CD4-positive, alpha-beta memory T cell (primary cell): ENCODE measurements at places on chromosomes 13 and 19. TPM values are rescaled to one million over a fixed set of nuclear protein-coding genes. Genes with fewer than 3 reads are reported as not detected.

DNA sequence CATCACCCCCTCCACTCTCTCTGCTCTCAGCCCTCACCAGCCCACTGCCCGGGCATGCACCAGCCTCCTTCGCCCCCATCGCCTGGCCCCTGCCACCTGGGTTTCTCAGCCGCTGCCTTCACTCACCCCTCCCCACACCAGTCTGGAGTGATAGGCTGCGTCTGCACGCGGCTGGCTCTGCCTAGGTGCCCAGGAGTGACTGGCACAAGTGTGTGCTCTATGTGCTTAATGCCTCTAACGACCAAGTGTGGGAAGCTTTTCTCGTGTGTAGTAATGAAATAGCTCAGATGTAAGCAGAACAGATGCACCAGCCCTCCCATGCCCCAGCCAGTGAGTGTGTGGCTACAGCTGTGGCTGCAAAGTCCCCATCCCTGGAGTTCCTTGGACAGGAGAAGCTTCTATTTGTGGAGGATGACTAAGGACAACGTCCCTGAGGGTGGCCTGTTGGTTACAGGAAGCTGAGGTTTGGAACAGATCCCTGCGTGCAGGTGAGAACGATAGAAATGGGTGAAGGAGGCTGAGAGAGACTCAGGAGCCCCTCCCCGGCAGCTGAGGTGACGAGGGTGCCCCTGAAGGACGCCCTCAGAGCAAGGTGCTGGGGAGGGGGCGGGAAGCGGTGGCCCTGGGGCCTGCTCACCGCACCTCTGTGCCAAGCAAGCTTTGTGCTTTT, 35.6 kb downstream of the ATP11A start:
- DNase-seq: peak; percentile 4

The C5AR1 gene
- total RNA-seq: 4.1 TPM

The VSTM2B gene
- total RNA-seq: not detected

DNA sequence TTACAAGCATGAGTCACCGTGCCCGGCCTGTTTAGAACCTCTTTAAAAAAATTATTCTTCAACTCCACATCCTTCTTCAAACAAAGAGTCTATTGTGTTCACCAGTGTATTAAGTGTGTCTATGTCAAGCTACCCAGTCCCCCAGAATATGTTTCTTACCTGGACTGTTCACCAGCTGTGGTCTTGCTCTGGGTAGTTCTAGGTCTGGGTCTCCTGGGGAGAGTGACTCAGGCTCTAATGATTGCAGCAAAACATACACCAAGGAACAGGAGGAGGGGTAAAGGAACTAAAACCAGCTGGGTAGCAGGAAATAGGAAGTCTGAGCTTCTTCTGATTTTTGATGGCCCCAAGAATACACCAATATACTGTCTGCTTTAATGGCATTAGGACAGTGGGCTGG, at the start of gene FPR1:
FPR1 (minus strand) TSS at position 224 of the 400 bp plus-strand sequence. CDS start 4,884 bp downstream, outside the sequence.
- DNase-seq: no peak

GRCh38 chr13:107091861-107092260, 523.9 kb upstream of the ARGLU1 start:
- no peak for DNase-seq

- no peak for DNase-seq
Measured at GRCh38 chr13:47934371-47934770, 66.7 kb downstream of the SUCLA2 start.

GRCh38 chr13:45353895-45354294, 12.9 kb upstream of the TPT1 start:
- DNase-seq: no peak

DNA sequence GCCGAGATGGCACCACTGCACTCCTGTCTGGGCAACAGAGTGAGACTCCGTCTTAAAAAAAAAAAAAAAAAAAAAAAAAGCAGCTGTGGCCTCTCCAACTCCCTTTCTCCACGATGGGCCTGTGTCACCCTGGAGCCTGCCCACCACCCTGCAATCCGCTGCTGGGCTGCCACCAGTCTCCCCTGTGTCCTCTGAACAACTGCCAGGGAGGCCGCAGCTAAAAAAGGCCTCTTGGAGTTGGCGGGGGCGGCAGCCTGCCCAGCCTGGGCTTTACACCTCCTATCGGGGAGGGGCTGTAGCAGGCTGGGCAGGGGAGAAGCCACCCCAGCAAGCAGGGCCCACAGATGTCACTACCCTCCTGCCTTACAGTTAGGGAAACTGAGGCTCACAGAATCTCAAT, 3.5 kb downstream of the CDC37 start:
- no peak for DNase-seq

The ZGLP1 gene
- total RNA-seq: 7.1 TPM

- DNase-seq: no peak
Measured at GRCh38 chr19:42165146-42165545, 32.9 kb upstream of the POU2F2 start.

DNA sequence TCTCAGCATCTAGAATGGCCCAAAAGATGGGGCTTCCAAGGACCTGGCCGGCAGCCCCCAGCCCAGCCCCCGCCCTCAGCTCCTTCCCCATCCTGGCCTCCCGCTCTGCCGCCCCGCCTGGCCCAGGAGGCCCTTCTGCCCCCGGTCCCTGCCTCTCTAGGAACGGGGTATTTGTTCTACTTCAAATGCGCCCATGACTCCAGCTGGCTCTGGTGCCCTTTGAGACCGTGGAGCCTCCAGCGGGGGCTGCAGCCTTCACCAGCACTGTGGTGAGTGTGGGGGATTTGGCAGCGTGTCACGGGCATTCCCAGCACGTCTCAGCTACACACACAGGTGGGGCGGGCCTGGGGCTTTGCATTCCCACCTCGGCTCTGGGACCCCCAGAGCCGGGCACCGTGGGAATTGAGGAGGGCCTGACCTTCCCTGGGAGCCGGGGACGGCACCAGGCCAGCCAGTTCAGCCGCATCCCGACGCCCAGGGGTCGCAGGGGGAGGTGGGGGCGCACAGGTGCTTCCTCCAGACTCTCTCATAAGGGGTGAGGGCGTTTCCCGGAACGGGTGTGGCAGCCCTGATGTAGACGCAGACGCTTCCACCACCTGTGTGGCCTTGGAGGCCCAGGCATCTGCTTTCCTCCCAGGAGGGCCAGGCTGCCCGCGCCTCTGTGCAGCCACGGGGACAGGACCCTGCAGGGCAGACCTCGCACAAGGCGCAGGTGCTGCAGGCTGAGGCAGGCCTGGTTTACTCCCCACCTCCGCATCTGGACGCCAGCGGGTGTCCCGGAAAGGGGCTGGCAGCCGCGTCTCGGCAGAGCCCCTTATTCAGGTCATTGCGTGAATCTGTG, 947 bp downstream of the ATP4B start:
- no peak for DNase-seq

GRCh38 chr19:50854636-50855410, at the start of gene KLK3:
KLK3 (plus strand) TSS chr19:50854915; CDS start chr19:50854956, 41 bp downstream.
- no peak for DNase-seq

DNA sequence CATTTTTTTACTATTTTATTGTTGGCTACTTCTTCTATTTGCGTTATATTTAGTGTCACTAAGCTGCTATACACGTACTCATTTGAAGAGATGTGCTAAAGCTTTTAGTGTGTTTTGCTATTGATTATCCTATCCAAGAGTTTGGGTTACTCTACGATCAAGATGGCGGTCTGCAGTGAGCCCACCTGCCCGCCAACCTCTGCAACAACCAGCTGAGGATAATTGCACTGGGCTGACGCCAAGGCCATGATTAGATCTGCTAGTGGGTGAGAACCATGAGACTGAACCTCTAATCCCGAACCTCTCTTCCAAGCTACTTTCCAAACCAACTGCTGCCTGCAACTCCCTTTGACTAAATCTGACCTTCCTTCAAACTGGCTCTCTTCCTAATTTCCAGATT, 1.8 kb downstream of the CPB2 start:
- no peak for DNase-seq

The CYP2A7 gene
- not detected for total RNA-seq

The TBC1D4 gene
- total RNA-seq: 63.5 TPM

DNA sequence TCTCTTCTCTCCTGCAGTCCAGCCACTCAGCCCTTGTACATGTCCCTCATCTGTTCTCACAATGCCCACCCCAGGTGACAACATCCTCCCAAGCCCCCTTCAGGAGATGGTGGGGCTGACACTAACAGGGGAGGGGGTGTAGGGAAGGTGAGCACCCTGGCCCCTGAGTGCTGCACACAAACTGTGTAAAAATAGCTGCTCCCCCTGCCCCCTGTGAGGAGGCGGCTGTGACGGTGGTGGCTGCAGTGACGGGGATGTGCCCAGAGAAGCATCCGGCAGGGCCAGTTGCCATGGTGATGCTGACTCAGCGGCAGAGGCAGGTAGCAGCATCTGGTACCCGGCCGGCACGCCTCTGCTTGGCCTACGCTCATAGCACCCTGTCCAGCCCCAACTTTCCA, 13.0 kb upstream of the JUND start:
- DNase-seq: peak; percentile 90

The ZNF568 gene
- 20.3 TPM for total RNA-seq

DNA sequence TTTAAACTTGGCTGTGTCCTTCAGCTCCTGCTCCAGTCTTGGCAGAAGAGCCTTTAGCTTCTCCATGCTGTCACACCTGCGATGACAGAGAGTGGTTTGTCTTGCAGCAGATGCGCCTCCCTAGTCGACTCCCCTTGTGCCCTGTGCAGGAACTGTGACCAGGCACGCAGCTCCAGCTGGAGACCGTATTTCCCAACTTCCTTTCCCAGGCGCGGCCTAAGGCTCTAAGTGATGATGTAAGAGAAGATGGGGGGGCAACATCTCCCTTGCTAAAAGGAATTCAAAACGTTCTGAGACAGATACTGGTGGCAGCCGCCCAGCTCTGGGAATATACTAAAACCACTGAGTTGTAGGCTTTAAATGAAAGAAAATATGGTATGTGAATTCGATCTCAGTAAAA, 16.3 kb downstream of the DCUN1D2 start:
- DNase-seq: no peak

The ACER1 gene
- total RNA-seq: 1.3 TPM

DNA sequence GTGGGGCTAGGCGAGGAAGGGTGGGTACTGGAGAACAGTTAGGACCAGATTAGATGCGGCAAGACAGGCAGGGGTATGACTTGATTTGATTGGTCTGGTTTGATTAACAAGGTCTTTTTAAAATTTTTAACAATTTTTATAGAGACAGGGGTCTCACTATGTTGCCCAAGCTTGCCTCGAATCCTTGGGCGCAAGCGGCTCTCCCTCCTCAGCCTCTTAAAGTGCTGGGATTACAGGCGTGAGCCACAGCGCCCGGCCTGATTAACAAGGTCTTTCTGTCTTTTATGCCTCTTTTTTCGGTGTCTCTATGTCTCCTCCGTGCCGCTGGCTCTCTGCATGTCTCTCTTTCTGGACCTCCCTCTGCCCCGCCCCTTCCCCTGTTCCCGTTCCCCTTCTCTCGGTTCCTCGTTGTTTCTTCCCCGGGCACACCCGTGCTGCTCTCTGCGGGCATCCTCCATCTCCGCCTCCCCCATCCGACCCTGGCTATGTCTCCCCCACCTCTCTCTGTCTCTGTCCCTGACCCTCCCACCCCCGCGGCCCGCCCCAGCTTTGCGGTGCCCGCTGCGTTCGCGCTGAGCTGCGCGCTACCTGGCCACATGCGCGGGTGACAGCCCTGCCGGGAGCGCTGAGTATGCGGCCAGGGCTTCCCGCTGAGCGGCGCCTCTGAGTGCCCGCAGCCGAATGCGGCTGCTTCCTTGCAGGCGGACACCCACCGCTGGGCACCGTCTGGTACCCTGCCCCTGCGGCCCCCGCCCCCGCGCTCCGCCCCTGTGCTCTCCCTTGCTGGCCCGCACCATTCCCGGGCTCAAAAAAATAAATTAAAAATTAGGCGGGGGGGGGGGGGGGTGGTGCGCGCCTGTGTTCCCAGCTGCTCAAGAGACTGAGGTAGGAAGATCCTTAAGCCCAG, 8.1 kb upstream of the SDHAF1 start:
- peak; percentile 11 for DNase-seq

DNA sequence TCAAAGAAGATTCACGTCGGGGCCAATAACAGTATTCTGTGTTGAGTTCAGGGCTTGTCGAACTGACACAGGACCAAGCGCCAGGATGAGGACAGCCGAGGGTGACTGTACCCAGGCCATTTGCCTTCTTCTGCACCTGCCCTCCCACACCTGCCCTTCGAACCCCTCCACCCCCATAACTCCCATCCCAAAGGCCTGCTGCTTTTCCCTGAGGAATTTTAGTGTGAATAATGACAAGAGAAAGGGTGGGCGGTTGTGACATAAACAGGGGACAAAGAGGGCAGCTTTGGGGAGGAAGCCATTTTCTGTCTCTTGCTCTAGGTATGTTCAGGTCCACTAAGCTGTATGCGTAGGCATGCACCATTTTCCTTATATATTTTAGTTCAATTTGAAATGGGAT, 26.1 kb downstream of the GJA3 start:
- no peak for DNase-seq

- no peak for DNase-seq
Measured at GRCh38 chr19:48678201-48678600, 5.4 kb upstream of the NTN5 start.

- no peak for DNase-seq
Measured at GRCh38 chr13:98233127-98233526, 56.1 kb upstream of the RNF113B start.

GRCh38 chr19:48745208-48745995, 1.3 kb downstream of the IZUMO1 start:
- peak; percentile 64 for DNase-seq

DNA sequence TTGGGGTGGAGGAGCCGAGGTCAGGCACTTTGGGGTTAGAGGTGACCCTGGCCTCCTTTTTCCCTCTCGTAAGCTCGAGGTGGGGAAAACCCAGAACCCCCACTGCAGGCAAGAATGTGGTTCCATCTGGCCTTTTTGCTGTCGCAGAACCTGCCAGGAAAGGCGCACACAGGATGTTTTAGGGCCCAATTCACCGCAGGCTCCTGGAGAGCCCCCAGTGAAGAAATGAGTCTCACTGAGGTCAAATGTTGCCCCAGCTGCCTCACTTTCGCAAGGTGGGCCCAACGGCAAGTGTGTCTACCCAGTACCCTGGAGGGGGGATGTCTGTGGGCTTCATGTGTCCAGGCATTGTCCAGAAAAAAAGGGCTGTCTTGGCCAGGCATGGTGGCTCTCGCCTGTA, 61.8 kb downstream of the PEX11G start:
- peak; percentile 32 for DNase-seq

- DNase-seq: peak; percentile 86
Measured at GRCh38 chr19:1131718-1132551, 28.1 kb downstream of the GPX4 start.

DNA sequence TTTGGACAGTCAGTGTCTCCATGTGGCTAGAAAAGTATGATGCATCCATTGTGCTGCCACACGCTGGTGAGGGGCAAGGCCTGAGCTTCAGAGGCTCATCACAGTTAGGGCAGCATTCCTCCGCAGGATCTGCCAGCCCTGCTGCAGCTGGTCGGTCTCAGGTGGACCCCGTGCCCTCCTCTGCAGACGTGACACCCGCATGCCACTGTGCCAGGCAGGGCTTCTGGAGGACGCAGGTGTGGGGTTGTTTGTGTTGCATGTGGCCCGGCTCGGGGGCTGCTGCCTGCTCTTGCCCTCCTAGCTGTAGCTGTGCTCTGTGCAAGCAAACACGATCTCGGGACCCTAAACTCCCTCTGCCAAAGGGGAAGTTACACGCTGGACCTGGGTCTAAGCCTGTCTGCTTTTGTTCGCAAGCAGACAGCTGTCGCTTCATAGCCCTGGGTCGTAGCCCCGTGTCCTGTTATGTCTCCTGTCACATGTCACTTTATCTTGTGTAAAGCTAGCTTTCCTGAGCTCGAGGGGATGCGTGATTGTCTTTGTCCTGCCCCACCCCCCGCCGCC, 45.3 kb downstream of the SLC7A9 start:
- DNase-seq: no peak
